Epithelial cell of proximal tubule (primary cell): ENCODE measurements at places on chromosomes 5 and 9. TPM values are rescaled to one million over a fixed set of nuclear protein-coding genes. Genes with fewer than 3 reads are reported as not detected.

The FBP2 gene
- total RNA-seq, result not detected in 2 replicates

The GGTA1 gene
- total RNA-seq, result 0.14 TPM in 1 of 2 replicates, not detected in the other

The DOCK2 gene
- total RNA-seq, result 18.4 and 30.4 TPM in 2 replicates

The HCN1 gene
- total RNA-seq, result under 0.01 TPM in 1 of 2 replicates, not detected in the other

The SLC36A2 gene
- not detected in 2 replicates for total RNA-seq

The SLC4A9 gene
- not detected in 2 replicates for total RNA-seq

The MYO10 gene
- 31.5 and 32.6 TPM in 2 replicates for total RNA-seq

The TPRN gene
- 10.5 and 13.5 TPM in 2 replicates for total RNA-seq

The AQP7 gene
- total RNA-seq, result not detected in 2 replicates

The SPINK4 gene
- not detected in 2 replicates for total RNA-seq

The CBY3 gene
- total RNA-seq, result not detected in 2 replicates

DNA sequence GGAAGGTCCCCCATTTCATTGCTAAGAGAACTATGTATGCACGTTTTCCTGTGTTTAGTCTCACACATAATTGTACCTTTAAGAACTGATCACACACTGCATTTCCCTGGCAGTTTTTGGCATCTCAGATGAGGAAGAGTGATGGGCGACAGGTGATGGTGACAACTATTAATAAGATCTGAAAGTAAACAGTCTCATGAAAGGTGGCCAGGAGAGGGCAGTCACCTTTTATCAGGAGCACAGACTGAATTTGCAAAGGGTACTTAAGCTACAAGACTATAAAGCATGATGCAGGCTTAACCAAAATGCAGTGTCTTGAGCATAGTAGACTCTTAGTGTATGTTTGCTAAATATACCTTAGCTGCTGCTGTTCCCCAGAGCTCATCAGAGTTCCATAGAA is 91.5 kb downstream of the GHR start:
- no peak for DNase-seq

GRCh38 chr5:1831677-1832313 is 30.6 kb downstream of the NDUFS6 start:
- no peak for DNase-seq

DNA sequence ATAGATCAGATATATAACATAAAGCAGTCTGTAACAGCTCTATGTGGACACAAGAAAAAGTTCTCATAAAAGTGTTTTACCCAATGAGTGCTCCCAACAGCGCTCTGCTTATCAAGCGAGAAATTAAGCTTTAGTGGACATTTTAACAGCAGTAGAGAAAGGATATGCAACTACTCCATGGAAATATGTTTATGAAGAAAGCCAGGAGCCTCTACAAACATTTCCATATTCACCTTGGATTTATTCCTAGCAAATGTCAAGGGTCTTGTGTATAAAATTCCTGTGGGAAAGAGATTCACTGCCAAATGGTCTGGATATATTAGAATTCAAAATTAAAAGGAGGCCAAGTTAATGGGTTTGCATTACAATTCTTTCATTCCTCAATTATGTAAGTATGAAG is 66.5 kb downstream of the DTWD2 start:
- no peak for DNase-seq

- DNase-seq, result no peak
Observed at GRCh38 chr9:87958591-87958990, 15.7 kb downstream of the CDK20 start.

DNA sequence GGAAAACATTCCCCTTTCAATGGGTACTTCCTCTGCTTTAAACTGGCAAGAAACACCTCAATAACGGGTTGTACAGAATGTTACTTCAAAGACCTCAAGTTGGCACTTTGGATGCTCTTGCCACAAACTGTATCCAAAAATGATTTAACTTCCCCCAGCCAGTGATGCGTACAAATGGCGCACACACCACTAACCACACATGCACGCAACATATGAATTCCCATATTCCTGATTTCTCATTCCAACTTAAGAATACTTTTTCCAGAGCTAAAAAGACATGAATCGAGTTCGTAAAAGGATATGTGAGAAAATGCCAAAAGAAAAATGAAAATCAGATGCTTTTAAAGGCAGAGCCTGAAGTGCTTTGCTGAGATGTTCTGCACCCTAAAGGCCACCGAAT is 388.0 kb upstream of the PIK3R1 start:
- DNase-seq, result no peak

GRCh38 chr9:120643061-120643460 is 63.1 kb upstream of the CDK5RAP2 start:
- no peak for DNase-seq

GRCh38 chr5:130966990-130967525 is 198.0 kb downstream of the HINT1 start:
- no peak for DNase-seq

- DNase-seq, result no peak
Observed at GRCh38 chr5:38367410-38367809, 109.1 kb downstream of the EGFLAM start.

DNA sequence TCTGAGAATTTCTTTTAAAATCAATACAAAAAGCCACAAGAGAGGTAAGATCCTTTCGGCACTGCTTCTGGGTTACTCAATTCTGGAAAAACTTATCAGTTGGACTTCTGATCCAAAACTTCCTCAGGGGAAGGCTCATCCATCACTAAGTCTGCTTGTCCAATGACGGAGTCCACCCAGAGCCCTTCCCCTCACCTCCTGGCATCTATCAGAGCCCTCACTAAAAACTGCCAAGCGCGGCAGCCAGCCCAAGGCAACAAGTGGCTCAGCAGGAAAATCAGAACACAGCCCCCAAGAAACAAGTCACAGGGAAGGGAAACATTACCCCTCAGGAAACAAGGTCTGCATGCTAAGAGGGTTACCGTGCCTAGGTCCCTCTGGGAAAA is 869 bp upstream of the ESM1 start:
- no peak for DNase-seq

DNA sequence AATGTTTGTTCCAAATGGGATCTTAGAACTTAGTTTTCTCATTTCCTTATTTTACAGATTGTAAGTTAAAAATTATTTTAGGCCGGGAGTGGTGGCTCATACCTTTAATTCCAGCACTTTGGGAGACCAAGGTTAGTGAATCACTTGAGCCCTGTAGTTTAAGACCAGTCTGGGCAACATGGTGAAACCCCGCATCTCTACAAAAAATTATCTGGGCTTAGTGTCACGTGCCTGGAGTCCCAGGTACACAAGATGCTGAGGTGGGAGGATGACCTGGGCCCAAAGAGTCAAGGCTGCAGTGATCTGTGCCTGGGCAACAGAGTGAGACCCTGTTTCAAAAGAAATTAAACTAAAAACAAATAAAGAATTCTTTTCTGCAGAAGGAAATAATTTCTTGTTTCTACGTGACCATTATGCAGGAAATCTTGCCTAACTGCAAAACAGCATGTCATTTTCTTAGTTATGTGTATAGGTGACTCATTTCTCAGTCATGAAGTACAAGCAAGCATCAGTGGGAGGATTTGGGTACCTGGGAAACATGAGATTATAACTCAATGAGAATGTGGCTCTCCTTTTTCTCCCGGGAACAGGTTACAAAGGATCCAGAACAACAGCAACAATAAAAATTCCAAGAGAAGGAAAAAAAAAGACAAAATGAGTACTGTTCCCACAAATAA is 375.1 kb upstream of the ST8SIA4 start:
- DNase-seq, result peak; percentile 29

GRCh38 chr5:98217138-98217537 is 556.3 kb upstream of the RGMB start:
- no peak for DNase-seq

GRCh38 chr5:160363211-160363610 is 7.2 kb downstream of the C1QTNF2 start:
- no peak for DNase-seq

DNA sequence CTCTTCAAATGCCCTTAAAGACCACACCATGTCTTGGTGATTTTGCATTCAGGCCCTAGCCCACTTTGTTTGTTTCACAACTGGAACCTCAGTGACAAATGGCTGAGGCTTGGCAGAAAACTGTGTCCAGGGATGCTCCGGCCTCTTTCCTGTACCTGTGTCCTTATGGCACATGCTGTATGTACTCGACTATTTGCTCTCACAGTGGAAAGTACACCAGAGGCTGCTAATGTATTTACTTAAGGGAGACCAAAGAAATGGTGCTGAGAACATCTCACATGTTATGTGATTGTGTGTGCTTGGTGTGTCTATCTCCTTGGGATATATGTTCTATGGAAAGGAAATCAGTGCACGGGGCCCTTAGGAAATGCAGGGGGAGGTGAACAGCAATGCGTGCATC is 263.3 kb downstream of the GADD45G start:
- no peak for DNase-seq

- DNase-seq, result no peak
Observed at GRCh38 chr5:133831491-133832224, 136.8 kb downstream of the C5orf15 start.

DNA sequence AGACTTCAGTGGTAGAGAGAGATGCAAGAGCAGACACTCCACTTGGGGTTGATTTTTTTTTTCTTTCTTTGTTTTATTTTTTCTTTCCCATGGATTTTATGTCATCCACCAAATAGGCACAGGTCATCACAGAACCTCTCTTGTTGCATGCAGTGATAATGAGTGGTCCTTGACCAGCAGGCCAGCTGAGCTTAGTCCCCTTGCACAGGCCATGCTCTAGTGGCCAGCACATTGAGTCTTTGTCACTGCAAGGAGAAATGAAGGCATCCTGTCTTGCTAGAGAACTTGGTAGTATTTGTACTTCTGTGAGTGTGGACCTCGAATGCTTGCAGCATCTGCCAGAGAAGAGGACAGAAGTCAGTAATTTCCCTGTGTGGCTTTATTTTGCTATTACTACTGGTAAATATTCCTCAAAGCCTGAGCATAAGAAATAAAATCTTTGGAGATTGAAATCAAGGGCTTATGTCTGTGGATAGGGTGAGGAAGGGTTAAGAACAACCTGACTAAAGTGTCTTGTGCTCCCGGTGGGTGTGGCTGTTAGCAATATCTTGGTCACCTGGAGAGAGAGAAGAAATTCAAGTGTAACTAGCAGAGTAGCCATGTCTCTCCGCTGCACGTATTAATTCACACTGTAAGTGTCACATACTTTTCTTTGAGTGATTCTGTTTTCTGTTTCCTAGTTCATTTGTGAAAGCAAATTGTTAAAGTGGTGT is 45.3 kb upstream of the NCS1 start:
- no peak for DNase-seq

- DNase-seq, result no peak
Observed at GRCh38 chr5:180816608-180817534, 14.3 kb upstream of the MGAT1 start.

GRCh38 chr9:137670391-137671195 is 51.8 kb downstream of the EHMT1 start:
- DNase-seq, result peak; percentile 10

- DNase-seq, result no peak
Observed at GRCh38 chr9:22813529-22813928, 366.9 kb downstream of the DMRTA1 start.

- no peak for DNase-seq
Observed at GRCh38 chr5:20832204-20833080, 844.4 kb upstream of the CDH18 start.

DNA sequence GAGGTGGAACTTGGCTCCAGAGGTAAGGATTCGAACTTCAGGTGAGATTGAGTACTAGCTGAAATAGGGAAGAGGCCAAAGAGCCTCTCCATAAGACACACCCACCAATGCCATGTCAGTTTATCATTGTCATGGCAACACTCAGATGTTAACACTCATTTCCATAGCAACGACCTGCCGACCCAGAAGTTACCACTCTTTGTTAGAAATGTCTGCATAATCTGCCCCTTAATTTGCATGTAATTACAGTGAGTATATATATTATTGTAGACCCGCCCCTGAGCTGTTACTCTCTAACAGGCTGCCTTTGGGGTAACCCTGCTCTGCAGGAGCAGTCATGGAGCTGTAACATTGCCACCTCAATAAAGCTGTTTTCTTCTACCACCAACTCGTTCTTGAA is 10.2 kb upstream of the NTRK2 start:
- no peak for DNase-seq

- DNase-seq, result peak; percentile 4
Observed at GRCh38 chr9:15697446-15697851, 144.6 kb downstream of the CCDC171 start.

DNA sequence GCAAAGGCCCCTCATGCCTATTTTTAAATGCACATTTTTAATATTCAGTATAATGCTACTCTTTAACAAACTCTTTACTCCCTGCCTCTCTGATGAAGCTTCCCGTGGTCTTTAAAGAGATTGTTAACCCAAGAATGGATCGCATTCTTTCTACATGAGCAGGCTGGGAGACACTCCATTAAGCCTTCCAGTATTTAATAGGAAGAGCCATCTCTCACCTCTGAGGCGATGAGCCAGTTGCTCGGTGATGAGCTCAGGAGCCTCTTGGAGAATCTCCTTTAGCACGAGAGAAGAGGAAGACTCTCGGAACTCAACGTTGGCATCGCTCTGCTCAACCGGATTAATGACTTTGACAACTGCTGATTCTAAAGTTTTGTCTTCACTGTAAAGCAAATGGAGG is 59.6 kb downstream of the PRUNE2 start:
- no peak for DNase-seq

DNA sequence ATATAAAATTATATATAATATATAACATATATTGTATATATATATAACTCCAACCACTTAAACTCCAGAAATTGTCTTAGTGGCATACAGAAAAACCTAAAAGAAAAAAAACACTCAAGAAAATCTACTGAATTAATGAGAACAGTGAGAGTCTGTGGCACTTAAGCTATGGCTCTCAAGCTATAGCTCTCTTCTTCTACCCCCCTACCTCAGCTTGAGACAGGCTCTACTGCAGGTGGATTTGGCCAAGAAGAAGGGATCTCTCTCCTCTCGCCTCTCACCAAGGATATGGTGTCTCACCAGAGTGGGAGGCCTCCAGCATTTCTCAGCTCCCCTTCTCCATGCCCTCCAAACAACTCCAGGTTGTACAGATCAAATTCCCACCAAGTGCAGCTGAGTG is 64.5 kb upstream of the DAB2 start:
- DNase-seq, result no peak

DNA sequence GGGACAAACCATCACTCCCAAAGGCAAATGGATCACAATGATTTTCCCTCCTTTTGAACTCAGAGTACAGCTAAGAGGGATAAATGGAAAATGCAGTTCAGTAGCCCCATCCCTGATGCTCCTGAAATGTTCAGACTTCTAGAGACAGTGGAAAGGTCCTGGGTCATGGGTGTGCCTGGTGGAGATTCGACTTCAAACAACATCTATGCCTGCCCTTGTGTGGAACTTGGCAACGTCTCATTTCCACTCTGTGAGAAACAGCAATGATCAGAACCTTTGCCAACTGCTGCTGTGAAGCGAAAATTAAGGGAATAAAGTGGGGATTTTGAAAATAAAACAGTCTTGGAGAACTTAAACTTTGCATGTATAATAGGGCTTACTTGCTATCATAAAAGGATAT is 778.1 kb downstream of the SEMA5A start:
- DNase-seq, result no peak

- no peak for DNase-seq
Observed at GRCh38 chr9:73844135-73844534, 653.0 kb upstream of the RORB start.

GRCh38 chr9:119180897-119181296 is 188.3 kb downstream of the BRINP1 start:
- DNase-seq, result no peak

DNA sequence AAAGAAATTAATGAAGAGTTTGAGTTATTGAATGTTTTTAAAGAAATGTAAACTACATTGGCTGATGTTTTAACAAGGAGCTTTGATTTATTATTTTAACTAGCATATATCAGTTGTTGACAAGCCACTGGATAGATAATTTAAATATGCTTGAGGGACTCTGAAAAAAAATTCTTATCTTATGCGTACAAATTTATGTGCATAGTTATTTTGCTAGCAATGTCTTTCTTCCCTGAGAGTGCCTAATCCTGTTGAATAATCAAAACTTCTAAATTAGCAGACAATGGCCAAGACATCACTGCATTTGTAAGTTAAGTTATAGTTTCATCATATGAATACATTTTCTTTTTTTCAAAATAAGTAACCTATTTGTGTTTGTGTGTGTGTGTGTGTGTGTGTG is 342.3 kb downstream of the MED10 start:
- no peak for DNase-seq
